ENCODE measurements at places on chromosomes 7 and 10.

- no peak for DNase-seq
Observed at GRCh38 chr10:123408660-123409059, 254.5 kb downstream of the BUB3 start.

GRCh38 chr10:12499076-12499986 lies 150.0 kb downstream of the CAMK1D start:
- DNase-seq: no peak

DNA sequence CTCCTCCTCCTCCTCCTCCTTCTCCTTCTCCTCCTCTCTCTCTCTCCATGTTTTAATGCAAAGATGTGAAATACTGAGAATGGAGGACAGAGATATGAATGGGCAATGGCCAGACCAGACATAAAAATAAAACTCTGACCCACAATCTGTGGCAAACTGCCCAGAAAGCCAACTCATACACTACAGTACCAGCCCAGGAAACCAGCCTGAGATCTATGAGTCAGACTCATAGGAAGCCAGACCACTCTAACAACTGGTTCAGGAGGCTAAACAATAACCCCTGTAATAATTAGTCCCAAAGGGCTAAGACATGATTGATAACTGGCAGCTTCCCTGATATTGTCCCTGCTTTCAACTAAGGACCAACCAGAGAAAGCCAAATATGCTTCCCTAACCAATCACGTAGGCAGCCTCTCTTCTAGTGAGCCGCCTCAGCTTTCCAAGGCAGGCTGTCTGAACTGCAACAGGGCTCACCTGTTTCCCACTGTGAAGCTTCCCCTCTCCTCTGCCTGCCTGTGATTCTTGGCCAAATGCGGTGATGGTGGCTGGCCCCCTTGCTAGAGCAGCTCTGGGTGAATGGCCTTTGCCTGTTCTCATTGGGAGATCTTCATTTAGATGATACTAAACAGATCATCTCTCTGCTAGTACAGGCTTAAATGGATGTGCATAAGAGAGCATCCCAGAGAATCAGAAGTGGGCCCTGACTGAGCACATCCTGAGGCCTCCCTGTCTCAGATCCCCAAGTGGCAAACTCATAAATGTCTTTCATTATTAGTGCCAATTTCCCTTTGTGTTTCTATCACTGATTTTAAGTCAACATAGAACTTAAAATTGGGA lies 817.6 kb downstream of the TNS3 start:
- no peak for DNase-seq

DNA sequence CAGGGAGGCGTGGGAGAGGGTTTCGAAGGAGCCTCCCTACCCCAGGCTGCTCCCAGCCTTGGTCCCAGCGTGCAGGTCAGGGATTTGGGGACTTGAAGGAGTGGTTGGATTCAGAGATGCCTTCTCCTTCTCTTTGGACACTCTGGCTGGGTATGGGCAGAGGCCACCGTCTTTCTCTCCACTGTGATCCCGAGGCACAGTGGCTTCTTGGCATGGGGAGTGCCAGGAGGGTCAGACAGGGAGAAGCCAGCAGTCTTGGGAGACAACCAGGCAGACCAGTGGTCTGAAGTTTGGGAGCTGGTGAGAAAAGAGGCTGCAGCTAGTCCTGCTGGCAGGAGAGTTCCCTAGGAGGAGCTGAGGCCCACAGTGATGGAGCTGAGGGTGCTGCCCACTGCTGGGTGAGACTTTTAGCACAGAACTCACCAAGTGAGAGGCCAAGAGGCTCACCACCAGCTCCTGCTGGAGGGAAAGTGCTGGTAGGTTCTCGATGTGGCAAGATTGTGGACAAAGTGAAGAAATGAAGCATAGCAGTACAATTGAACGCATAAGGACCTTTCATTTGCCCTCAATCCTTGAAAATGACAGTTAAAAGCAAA lies 35.2 kb upstream of the WDFY4 start:
- DNase-seq: no peak

GRCh38 chr10:86449926-86450558 lies 71.5 kb downstream of the WAPL start:
- no peak for DNase-seq

- no peak for DNase-seq
Observed at GRCh38 chr7:144001543-144001942, 1.4 kb downstream of the OR6B1 start.

DNA sequence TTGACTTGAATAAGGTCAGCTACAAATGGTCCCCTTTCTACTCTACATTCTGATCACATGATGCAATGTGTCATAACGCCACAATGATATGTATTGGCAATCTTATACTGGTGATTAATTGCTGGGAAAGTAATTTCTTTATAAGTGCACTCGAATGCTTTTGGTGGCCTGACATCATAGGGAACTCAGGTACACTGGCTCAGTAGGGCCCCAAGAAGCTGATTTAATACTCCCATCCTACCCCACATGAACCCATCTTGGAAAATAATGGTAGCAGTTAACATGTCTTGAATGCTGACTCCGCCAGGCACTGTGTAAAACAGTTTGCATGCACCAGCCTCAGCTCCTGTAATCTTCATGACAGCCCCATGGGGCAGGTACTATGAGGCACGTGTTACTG lies 186.9 kb downstream of the SNX10 start:
- DNase-seq: no peak

- no peak for DNase-seq
Observed at GRCh38 chr7:101729241-101729883, 88.1 kb upstream of the CUX1 start.

GRCh38 chr10:69010151-69010640 lies 21.6 kb downstream of the KIFBP start:
- DNase-seq: no peak

GRCh38 chr10:80460399-80461207 lies 6.5 kb downstream of the TSPAN14 start:
- DNase-seq: no peak

DNA sequence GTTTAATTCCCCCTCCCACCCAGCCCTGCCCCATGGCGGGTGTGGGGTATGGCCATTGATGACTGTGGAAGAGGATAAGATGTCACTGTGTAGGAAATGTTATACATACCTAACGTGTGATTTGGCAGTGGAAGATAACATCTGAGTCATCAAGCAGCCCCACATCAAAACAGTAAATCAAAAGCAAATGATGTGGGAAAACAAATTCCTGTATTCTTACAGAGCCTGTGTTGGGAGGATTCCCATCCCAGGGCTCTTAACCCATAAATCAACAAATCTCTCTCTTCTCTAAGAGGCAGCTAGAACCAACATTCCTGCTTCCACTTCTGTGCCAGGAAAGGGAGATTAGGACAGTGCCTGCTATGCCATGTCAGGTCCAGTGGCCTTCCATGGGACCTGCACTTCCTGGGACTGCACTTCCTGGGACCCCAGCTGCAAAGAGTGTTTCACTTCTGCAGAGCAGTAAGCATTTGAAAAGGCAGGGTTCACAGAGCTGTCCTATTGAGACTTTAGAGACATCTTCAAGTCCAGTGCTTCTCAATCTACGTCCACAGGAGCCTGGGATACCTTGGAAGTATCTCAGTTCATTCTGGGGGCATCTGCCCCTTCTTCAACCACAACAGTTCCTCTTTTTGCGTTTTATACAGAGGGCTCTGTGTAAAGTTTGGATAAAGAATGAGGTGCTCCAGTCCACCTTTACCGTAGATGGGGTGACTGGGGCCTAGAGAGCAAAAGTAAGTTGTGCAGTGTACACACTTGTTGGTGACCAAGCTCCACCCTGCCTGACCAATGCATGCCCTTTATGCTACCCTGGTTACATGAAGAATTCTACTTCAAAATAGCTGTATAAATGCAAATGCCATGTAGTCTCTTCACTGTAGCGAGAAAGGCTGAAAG lies 45.7 kb downstream of the ATXN7L1 start:
- DNase-seq: no peak

DNA sequence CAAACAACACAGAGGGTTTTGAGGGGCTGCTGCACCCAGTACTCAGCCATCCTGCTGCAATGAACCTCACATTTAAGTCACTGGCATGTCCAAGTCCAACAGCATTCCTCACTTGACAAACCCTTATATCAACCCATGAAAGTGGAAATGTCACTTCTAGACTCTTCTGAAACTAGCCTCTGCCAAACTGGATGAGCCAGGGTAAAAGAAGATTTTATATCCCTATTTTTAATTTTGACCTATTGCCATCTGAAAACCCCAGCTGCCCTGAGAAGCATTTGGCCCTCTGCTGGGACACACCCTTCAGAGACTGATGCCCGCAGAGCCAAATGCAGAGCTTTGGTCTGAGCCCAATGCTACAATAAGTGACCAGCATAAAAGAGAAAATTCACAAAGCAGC lies 201.1 kb downstream of the ANK3 start:
- DNase-seq: no peak

- no peak for DNase-seq
Observed at GRCh38 chr10:80580638-80581468, 43.2 kb downstream of the SH2D4B start.

DNA sequence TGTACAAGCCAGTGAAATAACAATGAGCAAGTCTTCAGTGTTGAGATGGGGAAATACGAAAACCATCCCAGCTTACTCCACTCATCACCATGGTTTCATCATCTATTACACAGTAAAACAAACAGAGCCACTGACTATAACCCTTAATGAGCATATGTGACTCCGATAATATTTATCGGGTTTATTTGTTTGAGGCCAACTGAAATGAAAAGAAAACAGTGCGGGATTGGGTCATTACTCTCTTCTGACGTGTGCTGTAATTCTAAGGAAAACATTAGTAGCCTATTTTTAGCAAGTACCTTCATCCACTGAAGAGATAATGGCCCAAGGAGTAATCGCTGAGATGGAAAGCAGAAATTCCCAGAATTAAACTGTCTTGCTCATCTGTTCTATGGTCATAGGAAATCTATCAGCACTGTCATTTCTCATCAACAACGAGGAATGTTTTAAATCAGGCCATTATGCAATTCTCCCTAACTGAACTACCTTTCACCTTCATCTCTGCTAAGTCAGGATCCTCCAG lies 716.5 kb downstream of the INHBA start:
- no peak for DNase-seq

DNA sequence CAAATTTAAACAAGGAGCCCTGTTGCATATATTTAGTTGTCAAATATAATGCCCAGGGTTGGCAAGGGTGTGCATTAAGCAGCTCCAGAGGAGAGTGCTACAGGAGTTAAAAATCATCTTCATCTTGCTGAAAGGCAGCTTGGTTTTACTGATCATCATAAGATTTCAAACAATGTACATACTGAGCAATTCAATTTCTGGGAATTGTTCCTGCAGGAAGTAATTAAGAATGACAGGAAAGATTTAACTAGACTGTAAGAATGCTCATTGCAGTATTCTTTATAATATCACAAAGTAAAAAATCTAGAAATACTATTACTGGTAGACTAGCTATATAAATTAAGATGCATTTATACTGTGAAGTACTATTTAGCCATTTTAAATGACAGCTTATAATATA lies 153.6 kb downstream of the DYNC1I1 start:
- no peak for DNase-seq

DNA sequence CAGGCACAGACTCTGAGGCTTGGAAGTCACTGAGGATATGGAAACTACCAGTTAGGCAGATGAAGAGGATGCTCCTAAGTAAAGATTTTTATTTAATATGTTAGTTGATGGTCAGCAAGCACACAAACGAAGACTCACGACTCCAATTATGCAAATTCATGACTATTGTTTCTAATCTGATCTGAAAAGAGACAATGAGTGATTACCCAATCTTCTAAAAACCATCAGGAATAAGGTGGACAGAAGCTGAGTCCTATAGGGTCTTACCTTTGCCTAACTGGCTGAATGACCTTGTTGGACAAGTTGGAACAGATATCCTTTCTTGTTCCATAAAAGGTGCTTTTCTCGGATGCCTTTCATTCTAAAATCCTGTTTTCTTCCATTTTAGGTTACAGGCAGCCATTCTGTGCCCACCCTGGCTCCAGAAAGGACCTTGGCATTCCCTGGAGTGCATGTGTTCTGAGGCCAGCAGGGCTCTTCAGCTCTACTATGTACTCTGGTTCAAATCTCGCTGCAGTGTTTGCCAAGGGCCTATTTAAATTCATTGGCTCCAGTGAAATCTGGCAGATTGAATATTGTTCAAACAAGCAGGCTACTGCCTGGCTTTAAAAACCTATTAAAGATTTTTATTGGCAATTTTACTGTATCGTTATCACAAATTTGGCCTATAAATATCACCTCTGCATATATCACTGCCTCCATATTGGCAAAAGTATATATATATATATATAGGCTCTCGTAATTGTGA lies 77.5 kb downstream of the SLC25A13 start:
- no peak for DNase-seq

DNA sequence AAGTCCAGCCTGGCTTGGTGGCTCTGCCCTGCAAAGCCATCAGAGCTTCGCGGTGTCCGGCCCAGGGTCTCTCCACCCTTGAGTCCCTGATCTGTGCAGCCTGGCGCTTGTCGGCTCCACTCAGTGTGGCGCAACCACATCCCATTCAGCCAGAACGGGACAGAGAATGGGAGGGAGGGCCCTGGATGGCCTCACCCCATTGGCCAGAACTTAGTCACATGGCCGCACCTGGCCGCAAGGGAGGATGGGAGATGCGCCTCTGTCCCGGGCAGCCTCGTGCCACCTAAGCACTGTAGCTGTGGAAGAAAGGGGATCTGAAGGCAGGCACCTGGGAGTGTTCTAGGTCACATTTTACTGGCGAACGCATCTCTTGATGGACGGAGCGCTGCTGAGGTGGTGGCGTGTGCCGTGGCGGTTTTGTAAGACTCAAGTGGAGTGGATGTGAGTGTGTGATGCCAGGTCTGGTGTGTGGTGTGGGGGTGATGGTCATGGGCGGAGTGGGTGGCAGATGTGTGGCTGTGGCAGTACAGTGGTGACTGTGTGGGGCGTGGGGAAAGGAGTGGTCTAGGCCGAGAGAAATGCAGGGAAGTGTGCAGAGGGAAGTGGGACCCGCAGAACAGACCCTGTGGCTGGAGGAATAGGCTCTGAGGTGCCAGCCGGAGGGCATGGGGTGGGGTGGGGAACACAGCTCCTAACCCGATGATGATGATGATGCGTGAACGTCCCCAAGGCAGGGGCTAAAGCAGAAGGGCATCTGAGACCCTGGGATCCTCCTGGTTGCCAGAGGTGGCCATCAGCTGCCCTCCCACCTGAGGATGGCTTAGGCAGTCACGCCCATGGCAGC lies 19.0 kb downstream of the CLEC2L start:
- no peak for DNase-seq

- DNase-seq: no peak
Observed at GRCh38 chr7:94043299-94043698, 39.1 kb upstream of the BET1 start.

GRCh38 chr7:136528329-136528728 lies 340.1 kb upstream of the CHRM2 start:
- DNase-seq: no peak

DNA sequence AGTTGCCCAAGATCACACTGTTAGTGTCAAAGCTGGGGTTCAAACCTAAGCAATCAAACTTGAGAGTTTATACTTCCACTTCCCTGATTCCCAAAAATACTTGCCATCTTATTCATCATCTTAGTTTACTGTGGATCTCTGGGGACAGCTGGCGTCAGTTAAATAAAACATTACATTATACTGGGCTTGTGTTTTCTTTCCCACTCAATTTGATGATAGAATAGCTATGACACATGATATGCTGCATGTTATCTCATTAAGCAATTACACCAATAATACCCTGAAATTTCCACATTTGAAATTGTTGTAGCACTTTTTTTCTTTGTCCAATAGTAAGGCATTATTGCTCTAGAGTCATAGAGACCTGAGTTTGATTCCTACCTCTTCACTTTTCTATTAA lies 62.9 kb upstream of the MXI1 start:
- DNase-seq: no peak
